ENCODE measurements at places on chromosomes 16 and 17.

GRCh38 chr16:14494396-14494966, 135.6 kb downstream of the PARN start:
- no peak for DNase-seq

GRCh38 chr17:18859256-18859655, 1.3 kb downstream of the PRPSAP2 start:
- DNase-seq = no peak

DNA sequence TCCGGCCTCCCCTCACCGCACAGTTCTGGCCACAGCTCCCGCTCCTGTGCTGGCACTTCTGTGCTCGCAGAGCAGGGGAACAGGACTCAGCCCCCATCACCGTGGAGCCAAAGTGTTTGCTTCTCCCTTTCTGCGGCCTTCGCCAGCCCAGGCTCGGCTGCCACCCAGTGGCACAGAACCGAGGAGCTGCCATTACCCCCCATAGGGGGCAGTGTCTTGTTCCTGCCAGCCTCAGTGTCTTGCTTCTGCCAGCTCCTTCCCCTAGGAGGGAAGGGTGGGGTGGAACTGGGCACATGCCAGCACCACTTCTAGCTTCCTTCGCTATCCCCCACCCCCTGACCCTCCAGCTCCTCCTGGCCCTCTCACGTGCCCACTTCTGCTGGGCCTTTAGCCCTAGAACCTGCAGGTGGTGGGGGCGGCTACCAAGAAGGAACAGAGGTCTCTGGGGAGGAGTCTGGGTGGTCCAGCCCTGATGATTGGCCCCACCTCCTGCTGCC, 645 bp upstream of the ELMO3 start:
- DNase-seq = peak; percentile 57

DNA sequence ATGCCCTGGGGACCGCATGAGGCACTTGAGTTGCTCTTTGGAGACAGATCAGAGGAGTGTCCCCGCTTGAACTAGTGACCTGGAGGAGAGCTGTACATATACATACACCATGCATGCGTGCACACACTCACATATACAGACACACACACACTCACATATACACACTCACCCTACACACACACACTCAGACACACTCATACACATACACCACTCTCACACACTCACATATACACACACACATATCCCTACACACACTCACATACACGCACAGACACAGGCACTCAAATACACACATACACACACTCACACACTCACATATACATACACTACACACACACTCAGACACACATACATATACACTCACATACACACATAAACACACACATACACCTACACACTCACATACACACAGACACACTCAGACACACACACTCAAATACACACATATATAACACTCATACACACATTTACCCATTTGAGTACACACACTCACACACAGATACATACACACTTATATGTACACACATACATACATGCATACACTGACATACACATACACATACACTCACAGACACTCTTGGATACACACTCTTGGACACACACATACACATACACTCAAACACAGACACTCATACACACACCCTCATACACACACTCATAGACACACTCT, 5.4 kb upstream of the MPP2 start:
- no peak for DNase-seq

- no peak for DNase-seq
Measured at GRCh38 chr17:78673395-78673794, 96.2 kb upstream of the DNAH17 start.
